ENCODE measurements at places on chromosomes 6 and 20. TPM values are rescaled to one million over a fixed set of nuclear protein-coding genes. Genes with fewer than 3 reads are reported as not detected.

ENPP5 gene
- total RNA-seq: 11.5 TPM

DNA sequence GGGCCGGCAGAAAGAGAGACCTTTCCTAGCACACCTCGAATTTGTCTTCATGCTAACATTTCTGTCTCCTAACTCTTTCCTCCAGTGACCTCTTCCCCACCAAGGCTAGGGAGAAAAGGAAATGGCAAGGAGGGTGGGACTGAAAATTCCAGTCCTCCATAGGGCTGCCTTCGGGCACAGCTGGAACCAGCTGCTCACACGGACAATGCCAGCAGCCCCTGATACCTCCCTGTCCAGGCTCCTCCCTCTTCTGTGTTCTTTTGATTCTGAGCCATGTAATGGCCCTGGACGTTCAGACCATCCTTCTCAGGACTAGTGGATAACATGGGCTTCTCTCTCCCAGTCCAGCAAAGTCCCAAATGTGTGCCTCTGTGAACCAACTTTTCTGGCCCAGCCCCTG is 29.1 kb upstream of the PHACTR3 start:
- DNase-seq: no peak

GTSF1L gene
- not detected for total RNA-seq

- no peak for DNase-seq
Measured at GRCh38 chr6:138833816-138834539, 38.1 kb downstream of the ECT2L start.

ABHD16B gene
- not detected for total RNA-seq

DNA sequence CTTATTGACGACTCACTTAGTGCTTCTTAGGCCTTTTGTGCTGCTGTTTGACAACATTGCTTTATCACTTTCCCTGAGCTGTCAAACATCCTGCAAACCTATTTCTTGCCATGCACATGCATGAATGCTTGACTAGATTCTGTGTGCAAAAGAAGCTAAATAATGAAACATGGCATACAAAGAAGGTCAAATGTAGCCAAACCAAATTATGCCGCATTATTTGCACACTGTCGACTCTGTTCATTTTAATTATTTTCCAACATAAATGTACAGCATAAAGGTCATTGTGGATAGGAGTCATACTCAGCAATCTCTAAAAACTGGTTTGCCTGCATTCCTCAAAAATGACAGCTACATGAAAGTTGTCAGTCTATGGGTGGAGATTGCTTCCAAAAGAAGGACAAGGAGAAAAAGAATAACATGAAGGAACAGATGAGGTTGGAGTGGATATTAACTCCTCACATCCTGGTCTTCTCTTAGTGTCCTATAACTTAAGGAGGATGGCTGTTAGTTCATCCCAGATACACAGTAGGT is 123.1 kb upstream of the STXBP5 start:
- peak; percentile 43 for DNase-seq

DNA sequence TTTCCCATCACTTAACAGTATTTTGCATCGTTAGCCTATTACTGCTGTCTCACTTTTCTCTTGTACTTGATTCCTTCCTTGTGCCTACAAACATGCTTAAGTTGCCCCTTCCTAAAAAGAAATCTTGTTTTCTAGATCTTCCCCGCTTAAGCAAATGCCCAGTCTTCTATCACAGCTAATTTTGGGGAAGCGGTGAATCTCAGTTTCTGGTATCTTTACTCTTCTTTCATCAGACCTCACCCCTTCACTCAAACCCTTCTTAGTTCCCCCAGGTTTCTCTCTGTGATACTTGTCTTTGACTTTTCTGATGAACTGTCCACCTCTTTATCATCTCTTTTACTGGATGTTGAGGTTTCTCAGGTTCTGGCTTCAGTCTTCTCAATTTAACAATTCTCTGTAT is 14.2 kb downstream of the VAPB start:
- no peak for DNase-seq

DNA sequence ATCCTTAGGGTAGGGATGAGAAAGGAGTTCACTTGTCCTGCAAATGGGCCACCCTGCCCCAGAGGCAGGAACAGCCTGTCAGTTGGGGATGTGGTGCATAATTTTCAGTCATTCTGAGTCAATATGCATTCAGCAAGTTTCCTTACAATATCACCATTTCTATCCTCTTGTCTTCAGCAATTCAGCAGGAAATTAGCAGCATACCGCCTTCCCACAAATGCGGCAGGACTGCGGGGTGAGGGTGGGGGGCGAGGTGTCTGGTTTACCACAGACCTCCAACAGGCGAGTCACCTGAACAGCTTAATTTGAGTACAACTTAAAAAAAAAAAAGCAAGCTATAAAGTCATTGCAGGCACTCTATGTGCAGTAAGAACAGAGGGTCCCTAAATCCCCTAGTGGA is 126.8 kb downstream of the MAP3K7 start:
- no peak for DNase-seq

LCA5 gene
- 5.6 TPM for total RNA-seq

- DNase-seq: peak; percentile 48
Measured at GRCh38 chr6:19892260-19892659, 55.1 kb downstream of the ID4 start.

NKX2-2 gene
- not detected for total RNA-seq

Measured in hepatocyte (in vitro differentiated cells).